NCI-H446 (cell line): ENCODE measurements at places on chromosomes 2 and 18.

DNA sequence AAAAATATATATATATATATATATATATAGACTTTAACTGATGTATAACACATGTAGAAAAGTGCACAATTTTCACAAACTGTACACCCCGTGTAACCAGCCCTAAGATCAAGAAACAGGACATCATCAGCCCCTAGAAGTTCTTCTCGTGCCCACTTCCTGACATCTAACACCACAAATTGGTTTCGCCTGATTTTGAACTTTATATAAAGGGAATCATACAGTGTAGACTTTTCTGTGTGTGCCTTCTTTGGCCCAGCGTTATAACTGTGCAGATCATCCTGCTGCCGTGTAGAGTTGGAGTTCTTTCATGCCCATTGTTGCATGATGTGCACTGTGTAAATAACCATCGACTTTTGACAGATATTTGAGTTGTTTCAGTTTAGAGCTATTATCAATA is 41.0 kb downstream of the SMAD7 start:
- no peak for DNase-seq

DNA sequence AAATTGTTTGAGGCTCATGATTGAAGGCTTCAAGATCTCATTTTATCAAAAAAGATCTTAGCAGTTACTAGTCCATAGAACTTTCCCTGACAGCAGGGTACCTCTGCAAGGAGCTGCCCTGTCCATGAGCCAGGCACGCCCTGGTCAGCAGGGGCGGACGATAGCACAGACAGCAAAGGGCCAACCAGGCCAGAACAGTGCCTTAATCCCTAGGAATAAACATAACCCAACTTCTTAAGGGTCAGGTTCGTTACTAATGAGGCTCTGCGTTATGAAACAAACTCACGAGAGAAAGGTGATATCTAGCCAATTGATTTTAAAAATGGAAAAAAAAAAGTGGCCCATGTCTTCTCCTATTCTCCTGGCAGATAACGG is 59.2 kb downstream of the BCL2 start:
- DNase-seq = no peak

GRCh38 chr18:78893281-78894032 is 86.2 kb upstream of the SALL3 start:
- DNase-seq = no peak

GRCh38 chr2:70861777-70862625 is 26.4 kb upstream of the CD207 start:
- peak; percentile 77 for DNase-seq

DNA sequence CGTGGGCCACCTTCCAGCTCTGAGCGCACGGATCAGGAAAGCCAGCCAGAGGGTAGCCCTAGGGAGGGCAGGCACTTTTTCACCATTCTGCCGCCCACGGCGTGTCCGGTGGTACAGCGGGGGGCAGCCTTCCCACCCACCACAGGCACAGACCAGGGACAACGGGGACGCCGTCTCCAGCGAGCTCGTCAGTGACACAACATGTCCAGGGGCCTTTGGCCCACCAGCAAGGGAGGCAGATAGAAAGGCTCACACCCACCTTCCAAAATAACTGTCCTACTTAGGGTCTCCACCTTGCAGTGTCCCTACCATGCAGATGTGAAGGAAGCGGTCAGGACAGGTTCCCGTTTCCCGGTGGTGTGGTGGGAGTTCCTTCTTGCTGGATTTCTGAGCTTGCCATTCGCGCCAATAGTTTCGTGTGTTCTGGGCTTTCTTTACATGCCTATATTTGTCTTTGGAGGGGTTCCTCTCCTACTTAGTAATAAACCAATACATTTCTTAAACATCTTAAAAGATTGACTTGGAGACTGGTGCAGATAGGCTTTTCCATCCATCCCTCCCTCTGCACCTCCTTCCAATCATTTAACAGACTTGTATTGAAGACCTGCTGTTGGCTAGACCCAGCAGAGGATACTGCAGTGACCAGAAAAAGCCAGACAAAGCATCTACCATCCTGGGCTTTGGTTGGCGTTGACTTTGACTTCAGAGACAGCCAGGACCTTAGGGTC is 872 bp downstream of the ASB1 start:
- DNase-seq = no peak

- no peak for DNase-seq
These were observed 131.6 kb upstream of the TANK start for GRCh38 chr2:161028581-161028980.

- no peak for DNase-seq
These were observed 111.8 kb upstream of the CYP20A1 start for GRCh38 chr2:203126996-203127395.

DNA sequence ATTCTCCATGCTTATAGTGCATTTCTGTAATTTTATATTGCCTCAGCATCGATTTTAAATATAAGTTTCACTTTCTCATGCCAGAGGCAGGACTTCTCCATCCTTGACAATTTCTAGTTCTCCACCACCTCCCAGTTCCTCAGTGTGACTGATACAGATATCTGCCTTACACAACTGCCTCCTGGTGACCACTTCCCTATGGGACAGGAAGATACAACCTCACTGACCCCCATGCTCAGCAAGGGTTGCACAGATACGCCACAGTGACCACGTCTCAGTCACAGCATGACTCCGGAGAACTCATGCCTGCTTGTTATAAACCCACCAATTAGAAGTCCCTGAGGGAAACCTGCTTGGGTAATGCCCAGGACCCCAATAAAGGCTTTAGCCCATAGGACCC is 284.0 kb upstream of the MC4R start:
- DNase-seq = no peak

DNA sequence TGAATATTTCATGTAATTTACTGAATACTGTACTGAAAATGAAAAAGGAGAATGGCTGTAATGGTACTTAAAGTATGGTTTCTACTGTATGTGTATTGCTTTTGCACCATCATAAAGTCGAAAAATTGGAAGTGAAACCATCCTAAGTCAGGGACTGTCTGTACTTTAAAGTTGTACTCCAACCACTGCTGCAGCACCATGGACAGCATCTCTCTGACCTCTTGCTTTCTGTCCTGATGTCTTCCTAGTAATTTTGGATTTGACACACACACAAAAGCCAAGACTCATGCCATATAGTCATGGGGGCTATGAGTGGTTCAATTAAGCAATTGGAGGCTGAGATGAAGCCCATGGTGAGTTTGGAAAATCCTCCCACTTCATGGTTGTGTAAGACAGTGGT is 256.3 kb upstream of the PKDCC start:
- DNase-seq = no peak

DNA sequence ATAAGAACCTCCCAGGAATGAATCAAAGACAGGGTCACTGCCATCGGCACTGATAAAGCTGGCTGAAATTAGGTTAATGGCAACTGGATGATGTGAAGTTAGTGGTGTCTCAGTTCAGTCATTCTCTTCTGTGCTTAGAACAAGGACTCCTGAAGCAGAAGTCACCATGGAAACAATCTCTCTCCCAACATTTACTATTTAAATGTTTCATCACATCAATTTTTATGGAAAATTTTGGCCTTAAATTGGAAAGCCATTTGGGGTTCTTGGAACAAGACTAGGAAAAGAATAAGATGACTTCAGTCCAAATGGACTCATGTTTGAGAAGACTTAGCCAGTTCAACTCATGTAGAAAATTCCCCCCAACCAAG is 15.5 kb upstream of the ARL5A start:
- no peak for DNase-seq

- no peak for DNase-seq
These were observed 735.2 kb upstream of the GCFC2 start for GRCh38 chr2:76445880-76446279.

DNA sequence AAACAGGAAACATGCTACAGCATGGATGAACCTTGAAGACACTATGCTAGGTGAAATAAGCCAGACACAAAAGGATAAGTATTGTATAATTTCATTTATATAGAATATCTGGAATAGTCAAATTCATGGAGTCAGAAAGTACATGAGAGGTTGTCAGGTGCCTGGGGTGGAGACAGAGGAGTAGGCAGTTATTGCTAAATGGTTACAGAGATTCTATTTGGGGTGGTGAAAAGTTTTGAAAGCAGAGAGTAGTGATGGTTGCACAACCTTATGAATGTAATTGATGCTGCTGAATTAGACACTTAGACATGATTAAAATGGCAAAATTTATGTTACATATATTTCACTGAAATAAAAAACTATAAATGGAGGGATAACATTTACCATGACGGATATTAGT is 197.4 kb downstream of the VAPA start:
- DNase-seq = no peak

DNA sequence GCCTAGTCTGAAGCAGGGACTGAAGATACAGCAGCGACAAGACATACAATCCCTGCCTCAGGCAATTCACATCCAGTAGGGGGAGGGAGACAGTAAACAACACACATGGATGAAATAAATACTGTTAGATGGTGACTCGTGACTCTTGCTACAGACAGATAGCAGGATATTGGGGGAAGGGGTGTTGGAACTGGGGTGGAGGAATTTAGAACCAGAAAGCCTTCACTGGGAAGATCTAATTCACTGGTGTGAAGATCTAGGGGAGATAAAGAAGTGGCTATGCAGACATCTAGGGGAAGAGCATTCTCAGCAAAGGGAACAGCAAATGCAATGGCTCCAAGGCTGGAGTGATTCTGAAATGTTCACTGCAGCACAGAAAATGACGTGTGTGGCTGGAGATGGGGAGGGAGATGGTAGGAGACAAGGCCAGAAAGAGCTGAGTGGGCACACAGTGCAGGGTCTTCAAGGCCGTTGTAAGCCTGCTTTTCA is 52.6 kb upstream of the TMEM163 start:
- no peak for DNase-seq

DNA sequence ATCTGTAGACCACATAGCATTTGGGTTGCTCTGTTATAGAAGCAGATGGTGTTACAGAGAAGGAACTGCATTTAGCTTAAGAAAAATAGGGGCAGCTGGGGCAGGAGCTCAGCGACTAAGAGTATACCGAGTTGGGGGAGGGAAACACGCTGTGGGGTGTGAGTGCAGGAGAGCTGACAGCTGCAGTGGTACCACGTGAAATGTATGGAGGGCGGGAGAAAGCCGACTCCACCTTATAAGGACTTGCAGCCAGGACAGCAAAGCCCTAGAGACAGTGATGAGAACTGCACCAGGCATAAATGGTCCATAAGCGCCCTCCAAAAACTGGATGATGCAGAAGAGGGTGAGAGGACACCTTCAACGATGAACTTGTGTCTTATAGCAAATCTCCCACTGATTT is 237.6 kb downstream of the PRKCE start:
- peak; percentile 81 for DNase-seq

DNA sequence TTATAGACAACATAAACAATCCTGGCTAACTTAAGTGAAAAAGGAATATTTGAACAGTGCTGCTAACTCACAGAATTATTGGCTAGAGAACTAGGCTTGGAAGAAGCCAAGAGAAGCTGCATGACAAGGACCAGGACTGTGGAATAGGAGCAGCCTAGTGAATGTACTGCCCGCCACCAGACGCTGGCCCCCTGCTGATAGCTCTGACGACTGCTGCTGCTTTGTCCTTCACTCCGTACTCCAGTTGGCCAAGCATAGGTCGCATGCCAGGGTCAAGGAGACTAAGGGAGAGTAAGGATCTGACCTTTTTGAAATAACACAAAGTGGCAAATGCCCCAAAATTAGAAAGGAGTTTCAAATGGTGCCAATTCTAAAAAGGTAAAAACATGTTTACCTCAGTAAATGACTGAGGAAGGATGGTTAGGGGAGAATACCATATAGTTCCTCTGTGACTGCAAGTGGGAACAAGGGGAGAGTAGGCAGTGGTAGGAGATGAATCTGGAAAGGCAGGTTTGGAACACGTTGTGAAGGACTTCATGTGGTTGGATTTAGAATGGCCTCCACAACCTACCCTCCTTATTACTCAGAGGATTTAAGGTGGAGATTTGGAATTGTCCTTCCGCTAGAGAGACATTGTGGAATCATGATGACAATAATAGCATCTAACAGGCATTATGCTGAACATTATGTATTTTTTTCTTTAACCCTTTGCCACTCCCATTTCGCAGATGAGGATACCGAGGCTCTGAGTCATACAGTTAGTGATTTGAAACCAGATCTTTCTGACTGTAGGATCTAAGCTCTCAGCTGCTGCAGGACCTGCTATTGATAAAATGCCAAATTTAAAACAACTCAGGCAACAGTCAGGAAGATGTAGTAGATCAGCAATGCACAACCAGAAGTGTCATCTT is 19.5 kb downstream of the STRADB start:
- DNase-seq = no peak

GRCh38 chr2:191291471-191291870 is 46.3 kb downstream of the MYO1B start:
- no peak for DNase-seq

- no peak for DNase-seq
These were observed 99.3 kb downstream of the GATA6 start for GRCh38 chr18:22268641-22269128.

DNA sequence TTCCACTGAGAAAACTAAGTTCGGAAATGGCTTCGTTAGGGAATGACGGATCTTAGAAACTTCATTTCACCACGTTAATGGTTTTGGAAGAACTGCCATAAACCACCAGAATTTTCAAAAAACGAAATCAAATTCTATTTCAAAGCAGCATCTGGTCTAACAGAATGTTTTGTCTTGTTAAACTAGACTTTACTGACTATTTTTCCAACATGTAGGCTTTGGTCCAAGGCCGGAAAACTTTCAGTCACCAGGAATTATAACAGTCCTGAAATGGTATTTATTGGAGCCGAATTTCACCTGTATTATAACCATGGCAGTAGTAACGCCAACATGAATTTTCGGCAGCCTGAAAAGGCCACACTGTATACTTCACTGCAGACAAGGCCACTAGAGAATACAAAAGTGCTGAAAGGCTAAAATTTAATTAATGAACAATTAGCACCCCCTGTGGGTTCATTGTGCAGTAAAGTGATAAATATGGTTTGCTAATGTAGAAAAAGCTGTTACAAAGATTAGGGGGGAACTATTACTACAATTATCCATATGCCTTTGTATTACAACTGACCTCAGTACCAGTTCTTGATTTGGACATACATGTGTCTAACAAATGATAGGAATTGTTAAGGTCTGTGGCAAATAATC is 116.4 kb downstream of the ZNF521 start:
- no peak for DNase-seq

- no peak for DNase-seq
These were observed 120.1 kb upstream of the TWIST2 start for GRCh38 chr2:238727585-238728329.
